ENCODE measurements at places on chromosomes 6 and 20.

DNA sequence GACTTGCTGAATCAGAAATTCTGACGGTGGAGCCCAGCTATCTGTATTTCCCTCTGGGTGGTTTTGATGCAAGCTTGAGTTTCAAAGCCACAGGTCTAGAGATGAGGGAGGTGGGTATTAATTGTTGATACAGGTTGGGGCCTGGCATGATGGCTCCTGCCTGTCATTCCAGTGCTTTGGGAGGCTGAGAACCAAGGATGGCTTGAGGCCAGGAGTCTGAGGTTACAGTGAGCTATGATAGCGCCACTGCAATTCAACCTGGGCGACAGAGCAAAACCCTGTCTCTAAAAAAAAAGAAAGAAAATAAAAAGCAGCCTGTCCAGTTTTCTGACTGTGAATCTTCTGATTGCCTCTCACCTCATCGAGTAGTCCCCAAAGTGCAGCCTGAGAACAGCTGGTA, 184.8 kb upstream of the SASH1 start:
- no peak for DNase-seq

DNA sequence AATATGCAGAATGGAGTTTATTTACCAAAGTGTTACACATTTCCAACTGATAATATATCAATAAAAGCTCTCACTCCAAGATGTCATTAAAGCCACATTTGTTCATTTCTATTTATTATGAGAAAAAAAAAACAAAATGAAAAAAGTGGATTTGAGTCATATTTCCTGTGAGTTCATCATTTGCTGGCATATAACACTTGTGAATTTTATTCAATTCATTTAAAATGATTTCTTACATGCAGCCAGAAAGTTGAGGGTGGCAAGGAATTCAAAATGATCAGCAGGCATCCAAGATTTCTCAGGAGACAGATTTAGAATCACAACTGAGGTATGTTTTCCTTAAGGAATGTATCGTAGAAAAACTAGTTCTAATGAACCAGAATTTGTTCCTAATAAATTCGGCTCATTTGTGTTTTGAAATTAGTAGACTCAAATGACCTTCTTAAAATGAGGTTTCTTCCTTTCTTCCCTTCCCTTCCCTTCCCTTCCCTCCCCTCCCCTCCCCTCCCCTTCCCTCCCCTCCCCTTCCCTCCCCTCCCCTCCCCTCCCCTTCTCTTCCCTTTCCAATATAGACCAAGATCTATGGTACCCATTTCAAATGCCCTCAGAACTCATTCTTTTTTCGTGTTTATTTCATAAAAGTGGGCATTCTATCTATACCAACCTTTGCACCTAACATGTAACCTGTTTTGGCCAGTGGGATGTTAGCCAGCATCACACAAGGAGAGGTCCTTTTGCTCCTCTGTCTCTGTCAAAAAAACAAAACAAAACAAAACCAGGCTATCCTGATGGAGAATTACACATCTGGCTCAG, 357.9 kb upstream of the TSHZ2 start:
- DNase-seq, result no peak

DNA sequence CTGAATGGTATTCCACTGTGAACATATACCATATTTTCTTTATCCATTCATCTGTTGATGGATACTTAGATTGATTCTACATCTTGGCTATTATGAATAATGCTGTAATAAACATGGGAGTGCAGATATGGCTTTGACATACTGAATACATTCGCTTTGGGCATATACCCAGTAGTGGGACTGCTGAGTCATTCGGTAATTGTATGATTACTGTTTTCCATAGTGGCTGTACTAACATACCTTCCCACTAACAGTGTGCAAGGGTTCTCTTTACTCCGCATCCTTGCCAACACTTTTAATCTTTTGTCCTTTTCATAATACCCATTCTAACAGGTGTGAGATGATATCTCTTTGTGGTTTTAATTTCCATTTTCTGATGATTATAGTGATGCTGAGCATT, 98.2 kb upstream of the ESR1 start:
- no peak for DNase-seq

GRCh38 chr20:51497542-51498467, 44.7 kb downstream of the NFATC2 start:
- DNase-seq, result no peak

- peak; percentile 66 for DNase-seq
Observed at GRCh38 chr6:31070711-31071197, 41.6 kb downstream of the C6orf15 start.

DNA sequence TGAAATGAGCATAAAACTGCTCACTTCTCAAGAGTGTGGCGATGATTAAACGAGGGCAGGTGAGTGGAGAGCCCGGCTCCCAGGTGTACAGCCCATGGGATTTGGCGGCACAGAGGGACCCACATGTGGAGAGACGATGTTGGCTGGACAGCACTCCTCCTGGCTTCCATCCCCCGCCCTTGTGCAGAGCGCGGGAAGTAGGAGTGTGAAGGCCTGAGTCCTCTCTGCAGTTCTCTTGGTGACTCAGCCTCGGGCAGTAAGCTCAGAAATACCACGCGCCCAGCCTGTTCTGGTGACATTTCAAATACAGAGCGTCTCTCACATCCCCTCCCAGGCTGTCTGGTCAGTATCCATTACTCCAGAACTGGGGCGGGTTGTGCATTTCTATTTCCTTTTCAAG, 94.2 kb upstream of the SRSF6 start:
- no peak for DNase-seq

- no peak for DNase-seq
Observed at GRCh38 chr20:12409501-12409900, 491.8 kb downstream of the BTBD3 start.

DNA sequence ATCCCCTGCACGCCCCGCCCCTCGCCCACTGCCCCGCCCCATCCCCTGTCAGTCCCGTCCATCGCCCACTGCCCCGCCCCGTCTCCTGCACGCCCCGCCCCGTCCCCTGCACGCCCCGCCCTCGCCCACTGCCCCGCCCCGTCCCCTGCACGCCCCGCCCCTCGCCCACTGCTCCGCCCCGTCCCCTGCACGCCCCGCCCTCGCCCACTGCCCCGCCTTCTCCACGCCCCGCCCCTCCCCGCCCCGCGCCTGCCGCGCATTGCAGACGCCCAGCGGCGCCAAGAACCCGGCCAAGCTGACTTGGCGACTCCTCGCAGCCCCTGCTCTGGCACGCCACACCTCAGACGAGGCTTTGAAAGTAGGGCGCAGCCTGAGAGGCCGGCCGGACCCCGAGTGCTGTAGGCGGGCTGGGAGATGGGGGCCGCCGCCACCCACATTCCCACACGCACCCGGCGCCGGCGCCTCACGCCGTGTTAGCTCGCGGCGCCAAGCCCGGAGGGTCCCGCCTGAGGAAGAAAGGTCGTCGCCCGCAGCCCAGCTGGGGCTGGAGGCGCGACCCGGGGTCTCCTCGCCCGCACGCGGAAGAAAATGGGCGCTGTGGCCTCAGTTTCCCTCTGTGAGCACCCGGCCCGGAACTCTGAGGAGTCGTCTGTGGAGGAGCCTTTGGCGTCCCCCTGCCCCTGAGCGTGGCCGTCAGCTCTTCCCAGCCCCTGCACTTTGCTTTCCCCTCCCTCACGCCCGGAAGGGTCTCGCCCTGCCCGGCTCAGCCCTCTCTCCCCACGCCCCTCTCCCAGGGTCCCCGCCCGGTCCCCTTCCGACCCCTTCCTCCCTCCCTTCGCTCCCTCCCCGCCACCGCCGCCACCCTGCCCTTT, at the start of gene RAD21L1:
Gene RAD21L1 (plus strand): TSS at position 262 of the 872 bp plus-strand sequence. CDS start 2,410 bp downstream, outside the sequence.
- DNase-seq, result peak; percentile 84

- DNase-seq, result no peak
Observed at GRCh38 chr6:30192076-30192475, 21.1 kb downstream of the TRIM26 start.

- DNase-seq, result no peak
Observed at GRCh38 chr20:1448081-1448620, 18.5 kb downstream of the NSFL1C start.

- DNase-seq, result no peak
Observed at GRCh38 chr6:116386581-116387299, 16.0 kb downstream of the DSE start.

- DNase-seq, result no peak
Observed at GRCh38 chr6:133637874-133638273, 251.0 kb upstream of the TCF21 start.

DNA sequence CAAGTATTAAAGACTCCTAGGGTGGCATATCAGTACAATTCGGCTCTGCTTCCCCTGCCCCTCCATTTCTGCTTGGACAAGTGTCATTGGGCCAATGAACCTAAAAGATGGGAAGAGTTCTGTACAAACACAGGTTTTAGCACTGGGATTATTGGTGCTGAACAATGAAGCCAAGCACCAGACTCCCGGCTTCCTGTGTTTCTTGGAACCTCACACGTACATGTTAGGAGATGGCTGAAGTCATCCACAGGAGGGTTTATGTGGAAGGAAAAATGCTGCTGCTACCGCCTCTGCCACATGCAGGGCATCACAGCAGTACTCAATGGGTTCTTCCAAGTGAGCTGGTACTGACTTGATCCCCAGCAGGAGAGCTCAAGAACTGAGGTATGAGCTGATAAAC, 49.7 kb downstream of the TNFRSF21 start:
- DNase-seq, result no peak

DNA sequence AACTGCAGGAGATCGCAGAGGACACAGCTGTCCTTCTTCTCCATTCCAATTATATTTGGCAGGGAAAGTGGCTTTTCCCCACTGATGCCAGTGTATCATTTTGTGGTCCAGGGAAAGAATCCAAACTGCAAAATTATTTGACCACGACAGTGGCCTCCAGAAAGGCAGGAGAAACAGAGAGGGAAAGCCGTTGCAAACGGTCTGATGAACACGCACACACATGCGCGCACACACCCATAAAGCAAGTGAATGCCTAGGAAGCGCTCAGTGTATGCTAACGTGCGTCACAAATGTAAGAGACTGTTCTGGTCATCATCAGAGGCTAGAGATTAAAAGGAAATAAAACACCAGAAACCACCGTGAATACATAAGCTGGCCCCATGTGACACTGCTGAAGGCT, 54.0 kb downstream of the NPEPL1 start:
- no peak for DNase-seq

- no peak for DNase-seq
Observed at GRCh38 chr20:11207749-11208502, 534.1 kb upstream of the JAG1 start.

DNA sequence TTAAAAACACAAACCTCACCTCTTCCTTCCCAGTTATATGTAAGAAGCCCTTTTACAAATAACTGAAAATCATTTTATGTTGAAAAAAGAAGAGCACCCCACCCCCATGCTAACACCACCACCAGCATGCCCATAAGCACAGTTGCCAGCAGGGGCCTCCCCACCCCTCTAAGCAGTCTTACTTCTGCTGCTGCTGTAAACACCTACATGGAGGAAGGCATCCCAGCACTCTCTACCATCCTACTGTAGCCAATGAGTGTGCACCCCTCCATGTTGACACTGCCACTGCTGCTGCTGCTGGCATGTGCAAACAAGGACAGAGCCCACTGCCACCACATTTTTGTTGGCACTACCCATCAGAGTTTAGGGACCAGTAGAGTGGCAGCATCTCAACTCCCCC, 49.6 kb upstream of the PHIP start:
- no peak for DNase-seq

DNA sequence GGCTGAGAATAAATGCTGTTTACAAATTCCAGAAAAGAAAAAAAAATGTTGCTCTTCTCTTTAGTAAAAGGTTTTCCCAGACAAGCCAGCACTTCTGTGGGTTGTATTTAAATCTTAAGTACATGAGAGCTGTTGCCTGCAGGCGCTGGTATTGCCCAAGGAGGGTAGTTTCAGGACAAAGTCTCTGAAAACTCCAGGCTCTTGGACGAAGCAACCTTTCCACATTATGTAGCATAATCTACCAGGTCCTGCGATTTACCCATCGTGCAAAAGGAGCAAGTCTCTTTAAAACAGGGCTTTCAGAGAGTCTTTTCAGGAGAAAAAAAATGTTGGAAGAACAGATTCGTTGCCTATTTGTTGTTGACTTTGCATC, 65.6 kb downstream of the PLG start:
- DNase-seq, result no peak

DNA sequence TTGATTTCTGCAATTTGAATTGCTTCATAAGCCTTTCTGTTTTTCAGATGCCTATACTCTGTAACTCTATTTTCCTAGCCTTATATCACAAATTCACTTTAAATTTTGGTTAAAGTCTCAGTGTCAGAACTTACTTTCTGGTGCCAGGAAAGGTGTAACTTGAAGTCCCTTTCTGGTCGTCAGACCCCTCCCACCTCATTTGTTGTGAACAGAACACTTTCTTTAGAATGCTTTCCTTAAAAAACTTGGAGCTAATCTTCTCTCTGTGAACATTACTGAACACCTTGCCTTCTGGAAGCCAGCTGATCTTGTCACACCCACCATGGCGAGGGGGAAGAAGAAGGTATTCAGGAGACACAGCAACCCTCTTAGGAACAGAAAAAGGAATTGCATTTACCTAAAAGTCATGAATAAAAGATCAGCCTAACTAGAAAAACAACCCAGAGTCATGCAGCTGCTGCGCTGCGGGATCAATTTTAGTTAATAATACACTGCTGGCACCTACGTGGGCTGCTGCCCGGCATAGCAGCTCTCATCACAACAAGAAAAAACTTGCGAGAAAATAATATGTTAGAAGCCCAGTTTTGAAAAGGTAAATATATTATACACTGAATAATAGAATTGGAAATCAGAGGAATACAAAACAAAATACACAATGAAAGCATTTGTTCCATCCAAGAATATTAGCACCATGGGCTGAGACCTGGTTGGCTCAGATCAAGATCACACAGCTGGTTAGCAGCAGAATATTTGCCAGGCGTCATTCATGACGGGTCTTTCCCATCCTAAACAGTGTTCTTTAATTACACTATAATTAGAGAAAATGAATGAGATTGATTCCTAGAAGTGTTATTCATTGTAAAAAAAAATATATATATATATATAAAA, 5.8 kb upstream of the FAM217A start:
- no peak for DNase-seq

Measured in anterior cingulate cortex (tissue), 58 donors.